ENCODE measurements at places on chromosomes 6 and 20. TPM values are rescaled to one million over a fixed set of nuclear protein-coding genes. Genes with fewer than 3 reads are reported as not detected.

- no peak for DNase-seq
These were observed 151.1 kb upstream of the B3GAT2 start for GRCh38 chr6:71107911-71108420.

The OVOL2 gene
- 0.62 TPM for total RNA-seq

The FOXQ1 gene
- not detected for total RNA-seq

GRCh38 chr6:24454452-24454851 lies 34.9 kb downstream of the GPLD1 start:
- DNase-seq = no peak

The ASIP gene
- total RNA-seq = not detected

The ECT2L gene
- not detected for total RNA-seq
